ENCODE measurements at places on chromosomes 1 and 21.

- no peak for DNase-seq
Measured at GRCh38 chr1:153659175-153659534, 652 bp downstream of the SNAPIN start.

DNA sequence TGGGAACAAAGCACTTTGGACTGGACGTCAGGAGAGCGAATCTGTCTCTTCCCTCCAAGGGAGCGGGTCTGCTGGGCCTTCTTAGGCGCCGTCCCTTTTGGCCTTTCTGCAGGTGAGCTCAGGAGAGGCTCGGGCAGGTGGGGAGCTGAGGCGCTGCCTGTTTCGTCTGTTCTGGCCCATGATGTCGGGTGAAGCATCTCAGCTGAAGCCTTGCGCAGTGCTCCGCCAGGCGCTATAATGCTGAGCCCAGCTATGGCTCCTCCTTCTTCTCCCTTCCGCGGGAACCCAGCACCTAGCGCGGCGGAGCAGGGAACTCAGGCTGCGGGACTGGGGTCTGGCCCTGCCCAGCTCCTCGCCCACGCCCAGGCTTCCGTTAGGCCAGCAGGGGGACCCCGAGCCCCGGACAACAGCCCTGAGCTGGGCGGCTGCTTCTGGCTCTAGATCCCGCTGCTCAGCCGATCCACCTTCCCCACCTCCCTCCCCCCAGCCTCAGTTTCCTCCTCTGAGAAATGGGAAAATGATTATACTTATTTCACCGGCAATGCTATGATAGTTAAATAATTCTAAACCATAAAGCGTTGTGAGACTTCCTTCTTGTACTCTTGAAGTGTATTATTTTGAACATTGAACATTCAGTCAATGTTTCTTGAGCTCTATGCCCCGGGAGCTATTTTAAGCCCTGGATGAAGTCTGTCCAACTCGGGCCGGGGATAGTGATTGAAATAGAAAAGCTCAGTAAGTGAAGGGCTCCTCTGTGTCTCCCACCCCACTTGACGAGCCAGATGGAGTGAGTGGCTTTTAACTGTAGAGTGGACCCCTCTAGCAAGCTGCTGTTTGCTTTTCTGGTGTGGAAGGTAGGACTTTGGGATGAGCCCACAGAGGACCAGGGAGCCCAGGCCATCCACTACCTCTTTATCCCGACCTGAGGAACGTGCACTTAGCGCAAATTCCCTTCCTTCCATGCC lies 9.6 kb upstream of the ADORA1 start:
- DNase-seq, result peak; percentile 89

DNA sequence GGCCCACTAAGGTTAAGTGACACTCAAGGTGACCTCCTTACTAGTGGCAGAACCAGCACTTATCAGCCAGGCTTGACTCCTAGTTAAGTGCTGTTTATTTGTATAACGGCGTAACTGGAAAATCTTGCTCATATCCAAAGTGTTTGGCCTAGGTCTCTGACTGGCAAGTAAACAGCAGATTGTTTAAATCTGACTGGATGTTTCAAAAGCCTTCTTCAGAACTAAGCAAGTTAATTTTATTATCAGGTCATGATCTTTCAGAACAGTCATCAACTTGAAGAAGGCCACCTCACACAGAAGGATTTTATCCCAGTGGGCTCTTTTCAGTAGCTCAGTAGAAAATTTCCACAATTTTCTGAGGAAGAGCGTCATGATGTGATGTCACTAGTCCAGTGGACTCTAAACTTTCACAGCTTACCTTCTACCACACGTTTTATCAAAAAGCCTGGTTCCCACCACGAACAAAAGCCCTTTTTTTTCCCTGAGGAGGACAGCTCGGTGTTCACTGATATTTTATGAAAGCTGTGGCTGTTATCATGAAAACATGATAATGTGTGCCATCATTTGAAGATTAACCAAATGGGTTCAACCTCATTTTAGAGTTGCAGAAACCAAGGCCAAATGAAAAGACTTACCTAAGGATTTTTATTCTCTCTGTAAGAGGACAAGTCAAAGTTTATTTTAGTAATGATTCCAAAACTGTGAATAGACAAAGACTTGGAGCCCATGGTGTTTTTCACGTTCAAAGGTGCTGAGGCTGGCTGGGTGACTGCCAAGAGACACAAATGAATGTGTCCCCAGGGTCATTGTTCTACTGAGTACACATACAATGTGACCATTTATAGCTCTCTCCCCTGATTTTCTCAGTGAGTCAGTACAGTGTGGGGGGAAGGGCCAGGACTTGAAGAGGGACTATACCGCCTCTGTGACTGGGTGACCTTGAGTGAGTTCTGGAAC lies 9.1 kb downstream of the SGIP1 start:
- peak; percentile 17 for DNase-seq

DNA sequence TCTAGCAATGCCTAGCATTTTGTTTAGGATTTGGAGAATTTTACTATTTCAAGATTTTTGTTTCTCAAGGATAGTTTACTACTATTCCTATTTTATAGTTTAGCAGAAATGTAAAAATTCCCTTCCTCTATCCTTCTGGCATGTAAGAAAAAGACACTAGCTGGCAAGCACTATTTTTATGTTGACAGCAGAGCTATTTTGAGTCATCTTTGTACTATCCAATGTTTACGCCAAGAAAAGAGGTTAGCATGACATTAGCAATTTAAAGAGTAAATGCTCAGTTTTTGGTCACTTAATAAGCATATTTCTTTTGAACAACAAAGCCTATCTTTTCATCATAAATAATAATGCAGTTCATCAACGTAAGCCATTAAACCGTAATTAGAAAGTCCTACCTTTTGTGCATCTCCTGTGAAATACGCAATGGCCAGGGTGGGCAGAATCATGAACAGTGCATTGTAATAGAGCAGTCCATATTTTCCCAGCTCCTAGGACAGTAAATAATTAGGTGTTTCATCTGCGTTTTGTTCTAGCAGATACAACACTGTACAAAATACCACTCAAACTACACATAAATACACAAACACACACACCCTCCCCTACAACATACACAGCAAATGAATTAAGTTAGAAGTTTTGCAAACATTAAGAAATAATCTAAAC lies 12.0 kb downstream of the SLC35D1 start:
- DNase-seq, result peak; percentile 66

- no peak for DNase-seq
Measured at GRCh38 chr1:43376723-43377235, 9.0 kb upstream of the ELOVL1 start.

DNA sequence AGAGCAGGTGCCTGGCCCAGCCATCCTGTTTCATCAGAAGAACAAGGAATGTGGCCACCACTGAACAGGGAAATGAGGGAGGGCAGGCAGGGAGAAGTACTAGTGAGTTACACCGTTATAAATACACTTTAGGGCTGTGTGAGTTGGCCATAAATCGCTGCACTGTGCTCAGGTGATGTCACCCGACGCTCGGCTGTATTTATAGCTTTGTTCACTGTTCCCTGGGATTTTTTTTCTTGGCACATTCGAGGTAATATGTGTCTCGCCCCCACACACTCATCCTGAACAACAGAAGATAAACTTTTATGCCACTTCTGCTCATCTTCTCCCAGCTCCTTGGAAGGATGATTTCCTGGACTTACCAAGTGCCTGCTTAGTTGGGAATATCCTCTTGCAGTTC lies 9.0 kb upstream of the KIRREL1 start:
- no peak for DNase-seq

DNA sequence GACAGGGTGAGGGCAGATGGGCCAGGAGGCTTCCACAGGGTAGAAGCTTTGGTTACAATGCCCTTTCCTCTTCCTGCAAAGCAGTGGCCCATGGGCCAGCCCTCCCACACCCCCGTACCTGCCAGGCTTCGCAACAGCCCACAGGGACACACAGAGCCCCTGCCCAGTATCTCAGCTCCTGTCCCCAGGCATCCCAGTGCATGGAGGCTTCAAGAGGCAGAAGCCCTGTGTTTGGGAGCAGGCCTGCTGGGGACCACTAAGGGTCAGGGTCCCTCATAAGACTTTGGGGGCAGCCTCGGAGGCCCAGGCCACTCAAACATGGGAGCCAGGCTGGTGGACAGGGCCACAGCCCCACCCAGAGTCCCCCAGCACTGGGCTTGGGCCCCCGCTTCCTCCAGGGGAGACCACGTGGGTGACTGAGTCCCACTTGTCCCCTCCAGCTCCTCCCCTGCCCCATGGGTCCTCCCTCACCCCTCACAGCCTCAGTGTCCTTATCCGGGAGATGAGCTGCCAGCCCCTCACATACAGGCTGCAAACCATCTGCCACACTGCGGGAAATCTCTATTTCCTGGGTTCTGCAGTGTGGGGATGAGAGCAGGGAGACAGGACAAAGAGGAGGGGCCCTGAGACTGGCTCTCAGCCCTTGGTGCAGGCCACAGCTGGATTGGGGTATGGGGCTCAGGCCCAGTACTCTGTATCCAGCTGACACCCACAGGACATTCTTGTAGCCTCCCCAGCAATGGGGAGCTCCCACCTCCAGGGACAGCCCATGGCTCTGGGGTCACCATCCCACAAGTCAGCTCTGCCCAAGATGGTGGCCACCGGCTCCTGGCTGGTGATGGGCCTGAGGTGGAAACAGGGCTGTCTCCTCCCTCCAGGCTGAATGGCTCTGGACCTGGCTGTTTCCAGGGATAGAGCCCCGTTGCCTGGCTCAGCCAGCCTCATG lies 50.7 kb downstream of the WNT9A start:
- DNase-seq, result no peak

- no peak for DNase-seq
Measured at GRCh38 chr1:185654199-185654951, 79.8 kb upstream of the HMCN1 start.

GRCh38 chr1:25874635-25875153 lies 814 bp downstream of the PAQR7 start:
- DNase-seq, result no peak

DNA sequence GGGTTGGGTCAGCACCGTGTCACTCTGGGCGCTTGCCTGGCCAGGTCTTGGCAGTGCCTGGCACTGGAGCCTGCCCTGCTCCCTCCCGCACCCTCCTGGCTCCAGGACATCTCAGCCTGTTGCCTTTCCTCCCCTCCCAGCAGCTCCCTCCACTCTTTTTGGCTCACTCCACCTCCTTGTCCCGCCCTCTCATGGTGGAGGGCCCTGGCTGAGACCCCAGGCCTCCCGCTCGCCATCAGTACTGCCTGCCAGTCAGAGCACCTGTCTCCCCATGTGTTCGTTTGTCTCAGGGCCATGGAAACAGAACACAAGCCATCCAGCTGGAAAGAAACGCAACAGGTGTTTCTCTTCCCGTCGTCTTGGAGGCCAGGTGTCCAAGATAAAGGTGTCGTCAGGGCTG lies 61.0 kb downstream of the B3GALT5 start:
- DNase-seq, result no peak
